ENCODE measurements at places on chromosomes 3 and 15. TPM values are rescaled to one million over a fixed set of nuclear protein-coding genes. Genes with fewer than 3 reads are reported as not detected.
A peak's percentile ranks its signal among the peaks of the same experiment; 100 is the strongest.

- H3K36me3 ChIP-seq = peaks cover 2% of the 10 kb centered on the region
- H3K4me1 ChIP-seq = peaks cover 6% of the 10 kb centered on the region
- no peak for DNase-seq
- H3K4me3 ChIP-seq = no peak overlapping the region
- H3K27ac ChIP-seq = no peak overlapping the region
Observed at GRCh38 chr15:75531041-75531450, 48.1 kb downstream of the PTPN9 start.

DNA sequence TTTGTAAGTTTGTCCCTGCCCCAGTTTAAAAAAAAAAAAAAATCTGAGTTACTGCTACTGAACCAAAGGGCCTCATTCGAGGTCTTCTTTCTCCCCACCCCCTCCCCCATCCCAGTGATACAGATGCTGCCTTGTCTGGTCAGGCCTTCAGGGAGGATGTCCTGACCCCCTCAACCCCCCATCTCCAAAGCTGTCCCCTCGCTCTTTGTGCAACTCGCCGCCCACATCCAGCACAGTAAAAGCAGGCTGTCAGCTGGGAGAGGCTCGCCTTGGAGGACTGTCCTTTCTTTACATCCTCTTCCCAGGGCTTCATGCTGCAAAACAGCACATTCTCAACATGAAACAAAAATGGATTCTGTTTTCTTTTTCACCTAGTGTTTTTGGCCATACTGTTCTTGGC, 133.4 kb downstream of the VGLL4 start:
- H3K4me1 ChIP-seq = peaks cover 7% of the 10 kb centered on the region
- DNase-seq = no peak
- no peak overlapping the region for H3K27ac ChIP-seq
- H3K27me3 ChIP-seq = no peaks in the 10 kb centered on the region
- H3K36me3 ChIP-seq = no peaks in the 10 kb centered on the region
- no peak overlapping the region for H3K4me3 ChIP-seq

CCR4 gene
- 56.3 TPM for total RNA-seq

- H3K36me3 ChIP-seq = no peaks in the 10 kb centered on the region
- H3K4me1 ChIP-seq = peaks cover 2% of the 10 kb centered on the region
- no peak overlapping the region for H3K4me3 ChIP-seq
- no peak for DNase-seq
Observed at GRCh38 chr3:172640751-172641150, 70.1 kb downstream of the NCEH1 start.

GRCh38 chr3:28989646-28990089, 291.2 kb upstream of the RBMS3 start:
- no peaks in the 10 kb centered on the region for H3K27me3 ChIP-seq
- H3K4me3 ChIP-seq = no peak overlapping the region
- DNase-seq = no peak
- no peak overlapping the region for H3K27ac ChIP-seq
- peaks cover 12% of the 10 kb centered on the region for H3K4me1 ChIP-seq

TMC3 gene
- not detected for total RNA-seq

RASL12 gene
- not detected for total RNA-seq

MEX3B gene
- 0.72 TPM for total RNA-seq

GOLGA8H gene
- total RNA-seq = 0.46 TPM

GRCh38 chr3:48280881-48281280, 40.0 kb downstream of the ZNF589 start:
- H3K27ac ChIP-seq = no peak overlapping the region
- no peak for DNase-seq
- H3K4me3 ChIP-seq = no peak overlapping the region

GRCh38 chr15:55853134-55853533, 110.2 kb upstream of the PRTG start:
- no peaks in the 10 kb centered on the region for H3K27me3 ChIP-seq
- no peak overlapping the region for H3K27ac ChIP-seq
- no peaks in the 10 kb centered on the region for H3K4me1 ChIP-seq
- DNase-seq = no peak
- H3K36me3 ChIP-seq = no peaks in the 10 kb centered on the region

- peak overlapping the region; percentile 12 for H3K4me3 ChIP-seq
- H3K36me3 ChIP-seq = no peaks in the 10 kb centered on the region
- DNase-seq = no peak
- H3K27me3 ChIP-seq = no peaks in the 10 kb centered on the region
Observed at GRCh38 chr3:112114576-112115160, 18.4 kb downstream of the GCSAM start.

DNA sequence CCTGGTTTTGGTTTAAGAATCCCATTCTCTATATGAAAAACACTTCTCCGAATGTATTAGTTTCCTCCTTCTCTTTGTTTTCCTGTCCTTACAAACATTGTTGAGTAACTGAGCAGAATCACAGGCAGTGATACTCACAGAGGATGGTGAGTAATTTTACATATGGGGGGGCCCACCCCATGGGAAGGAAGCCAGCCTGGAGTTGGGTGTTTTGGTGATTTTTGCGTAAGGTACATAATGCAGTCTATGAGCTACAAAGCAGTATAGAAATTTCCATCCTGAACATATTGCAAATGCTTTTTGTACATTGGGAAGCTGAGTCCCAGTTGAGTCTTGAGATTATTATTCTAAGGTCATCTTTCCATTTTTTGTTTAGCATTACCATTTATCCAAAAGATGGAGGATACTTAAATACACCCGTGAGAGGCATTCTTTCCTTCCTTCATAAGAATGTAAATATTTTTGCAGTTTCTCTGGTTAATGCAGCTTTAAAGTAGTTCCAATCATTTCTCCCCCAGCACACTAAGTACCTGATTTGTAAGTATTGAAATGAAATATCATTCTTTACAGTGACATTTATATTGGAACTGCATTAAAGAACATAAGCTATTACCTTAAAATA, 476.8 kb downstream of the AGBL1 start:
- no peak overlapping the region for H3K4me3 ChIP-seq
- H3K36me3 ChIP-seq = no peaks in the 10 kb centered on the region
- no peaks in the 10 kb centered on the region for H3K4me1 ChIP-seq
- H3K27ac ChIP-seq = no peak overlapping the region
- no peak for DNase-seq

ZNF80 gene
- total RNA-seq = 1.4 TPM

DNA sequence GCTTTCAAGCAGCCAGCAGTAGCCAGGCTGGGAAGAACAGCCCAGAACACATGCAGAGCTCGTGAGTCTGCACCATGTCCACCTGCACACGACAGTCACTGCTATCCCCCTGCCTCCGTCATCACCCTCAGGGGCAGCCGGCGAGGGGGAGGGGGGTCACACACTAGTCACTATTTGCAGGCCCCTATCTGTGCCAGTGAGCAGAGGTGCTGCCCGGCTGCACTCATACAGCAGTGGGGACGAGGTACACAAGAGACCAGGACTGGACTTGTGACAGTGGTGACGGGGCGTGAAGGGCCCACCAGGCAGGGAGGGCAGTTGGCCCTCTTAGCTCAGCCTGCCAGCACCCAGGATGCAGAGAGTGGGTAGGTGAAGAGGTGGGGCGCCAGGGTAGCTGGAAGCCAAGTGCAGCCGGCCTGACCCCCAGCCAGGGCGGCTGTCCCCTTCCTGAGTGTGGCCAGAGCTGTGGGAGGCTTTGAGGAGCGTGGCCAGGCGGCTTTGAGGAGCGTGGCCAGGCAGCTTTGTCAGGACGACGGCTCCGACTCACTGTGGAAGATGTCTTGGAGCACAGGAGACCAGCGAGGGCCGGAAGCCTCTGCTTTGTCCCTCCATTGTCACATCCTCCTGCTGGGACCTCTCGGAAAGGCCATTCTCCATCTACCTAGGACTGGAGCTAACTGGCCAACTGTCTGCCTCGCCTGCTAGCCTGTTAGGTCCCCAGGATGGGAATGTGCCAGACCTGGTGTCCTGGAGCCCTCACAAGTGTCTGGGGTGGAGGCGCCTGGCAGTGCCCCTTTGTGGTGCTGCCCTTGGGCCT, 52.1 kb upstream of the FGD5 start:
- DNase-seq = no peak
- H3K4me1 ChIP-seq = peaks cover under 1% of the 10 kb centered on the region
- no peak overlapping the region for H3K4me3 ChIP-seq
- no peak overlapping the region for H3K27ac ChIP-seq

DNA sequence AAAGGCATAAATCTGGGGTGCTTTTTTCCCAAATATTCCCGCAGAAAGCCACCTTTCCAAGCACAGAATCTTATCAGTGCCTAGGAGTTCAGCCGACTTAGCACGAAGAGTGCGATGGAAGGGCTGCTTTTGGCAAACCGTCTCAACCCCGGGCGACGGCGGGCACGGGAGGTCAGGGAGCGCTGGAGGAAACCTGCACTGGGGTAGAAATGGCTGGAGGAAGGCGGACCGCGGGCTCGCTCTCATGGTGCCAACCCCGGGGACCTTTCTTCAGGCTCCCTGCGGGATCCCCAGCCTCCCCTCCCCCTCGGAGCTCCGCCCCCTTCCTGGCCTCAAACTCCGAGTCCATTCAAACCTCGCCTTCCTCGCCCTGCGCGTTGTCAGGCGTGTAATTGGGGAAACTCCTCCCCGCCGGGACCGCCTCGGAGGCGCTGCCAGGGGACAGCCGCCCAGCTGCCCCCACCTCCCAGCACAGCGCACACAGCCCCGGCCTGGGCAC, at the start of gene GABRG3:
Gene GABRG3 (plus strand): TSS at position 470 of the 499 bp plus-strand sequence.
- no peak within 1 kb of the TSS for H3K4me3 ChIP-seq
- no peak for DNase-seq
- H3K27ac ChIP-seq = no peak within 1 kb of the TSS
- no peaks in the 10 kb centered on the region for H3K4me1 ChIP-seq
- H3K27me3 ChIP-seq = peaks cover 12% of the 10 kb centered on the region

GRCh38 chr3:139241783-139242182, 102.0 kb upstream of the MRPS22 start:
- H3K27me3 ChIP-seq = peaks cover 19% of the 10 kb centered on the region
- DNase-seq = no peak
- no peaks in the 10 kb centered on the region for H3K36me3 ChIP-seq
- H3K4me1 ChIP-seq = no peaks in the 10 kb centered on the region
- no peak overlapping the region for H3K4me3 ChIP-seq

GRCh38 chr3:43882976-43883680, 192.4 kb downstream of the ABHD5 start:
- no peak for DNase-seq
- H3K27ac ChIP-seq = no peak overlapping the region
- H3K36me3 ChIP-seq = no peaks in the 10 kb centered on the region
- peaks cover 19% of the 10 kb centered on the region for H3K27me3 ChIP-seq

DNA sequence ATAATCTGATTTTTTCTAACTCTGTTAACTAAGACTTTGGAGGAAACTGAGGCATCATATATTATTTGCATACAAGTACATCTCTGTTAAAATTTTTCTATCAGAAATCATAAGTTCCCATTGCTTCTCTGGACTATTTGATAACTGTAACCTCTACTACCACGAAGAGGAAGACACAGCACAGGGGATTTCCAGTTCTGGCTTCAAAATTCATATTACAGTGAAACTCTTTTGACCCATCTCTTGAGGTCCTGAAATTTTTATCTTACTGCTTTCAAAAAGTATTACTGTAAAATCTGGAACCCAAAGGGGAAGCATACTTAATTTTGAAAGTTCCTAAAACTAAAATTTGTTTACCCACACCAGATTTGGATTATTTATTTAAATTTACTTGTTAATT, 4.2 kb downstream of the PLSCR1 start:
- H3K27ac ChIP-seq = peak overlapping the region; percentile 68
- no peak for DNase-seq
- H3K36me3 ChIP-seq = peaks cover 6% of the 10 kb centered on the region
- H3K4me3 ChIP-seq = peak overlapping the region; percentile 83

SAMD7 gene
- total RNA-seq = not detected

- no peaks in the 10 kb centered on the region for H3K36me3 ChIP-seq
- H3K27me3 ChIP-seq = peaks cover 31% of the 10 kb centered on the region
- no peak overlapping the region for H3K27ac ChIP-seq
- no peaks in the 10 kb centered on the region for H3K4me1 ChIP-seq
Observed at GRCh38 chr15:57961919-57962318, 103.6 kb downstream of the ALDH1A2 start.

All from activated T-cell treated with anti-CD3 and anti-CD28 coated beads, Interleukin-2, amount 50 U/mL, for 72 hours (primary cell).